ENCODE measurements at places on chromosomes 5 and 9.

GRCh38 chr9:104905931-104906330 is 22.0 kb downstream of the ABCA1 start:
- DNase-seq: no peak

- DNase-seq: no peak
Observed at GRCh38 chr9:21402386-21403251, 6.3 kb upstream of the IFNA8 start.

DNA sequence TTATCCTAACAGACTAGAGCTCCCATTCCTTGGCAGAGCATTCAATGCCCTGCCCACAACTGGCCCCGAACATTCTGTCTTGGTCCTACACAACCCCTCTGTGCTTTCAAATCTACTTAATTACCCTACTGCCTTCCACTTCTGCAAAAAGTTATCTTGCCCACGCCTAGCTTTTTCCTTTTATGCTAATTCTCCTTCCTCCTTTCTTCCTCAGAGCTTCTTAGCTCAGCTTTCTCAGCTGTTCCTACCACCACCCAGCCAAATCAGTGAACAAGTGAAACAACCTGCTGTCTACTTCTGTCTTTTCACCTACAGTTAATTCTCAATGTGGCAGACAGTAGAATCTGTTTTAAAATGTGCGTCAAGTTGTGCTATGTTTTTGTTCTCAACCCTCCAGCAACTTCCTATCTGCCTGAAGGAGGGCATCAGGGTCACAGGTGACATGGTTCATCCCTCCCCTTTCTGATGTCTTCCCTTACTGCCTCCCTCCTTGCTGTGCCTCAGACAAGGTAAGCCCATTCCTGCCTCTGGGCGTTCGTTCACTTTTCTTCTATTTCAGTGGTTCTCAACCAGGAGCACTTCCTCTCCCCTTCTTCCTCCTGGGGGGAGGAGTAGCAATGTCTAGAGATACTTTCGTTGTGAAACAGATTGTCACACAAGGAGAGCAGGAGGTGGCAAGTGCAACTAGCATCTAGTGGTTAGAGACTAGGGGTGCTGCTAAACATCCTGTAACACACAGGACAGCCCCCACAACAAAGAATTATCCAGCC is 1.3 kb upstream of the REEP5 start:
- DNase-seq: no peak

GRCh38 chr9:74817281-74817810 is 70.4 kb downstream of the TRPM6 start:
- no peak for DNase-seq

DNA sequence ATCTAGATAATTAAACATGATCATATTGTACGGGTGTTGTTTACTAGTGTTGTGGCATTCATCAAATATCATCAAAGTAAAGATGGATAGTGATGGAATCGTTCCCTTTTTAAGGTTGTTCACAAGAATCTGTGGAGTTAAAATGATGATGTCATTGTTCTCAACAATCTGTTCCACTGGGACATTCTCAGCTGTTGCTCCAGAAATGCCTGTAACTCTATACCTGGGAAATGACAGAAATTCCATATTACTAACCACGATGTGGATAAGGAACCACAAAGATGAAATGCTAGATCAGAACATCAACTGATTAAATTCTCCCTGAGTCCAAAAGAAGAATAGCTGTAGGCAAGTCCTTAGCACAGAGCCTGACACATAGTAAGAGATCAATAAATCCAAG is 38.0 kb downstream of the RIGI start:
- no peak for DNase-seq

DNA sequence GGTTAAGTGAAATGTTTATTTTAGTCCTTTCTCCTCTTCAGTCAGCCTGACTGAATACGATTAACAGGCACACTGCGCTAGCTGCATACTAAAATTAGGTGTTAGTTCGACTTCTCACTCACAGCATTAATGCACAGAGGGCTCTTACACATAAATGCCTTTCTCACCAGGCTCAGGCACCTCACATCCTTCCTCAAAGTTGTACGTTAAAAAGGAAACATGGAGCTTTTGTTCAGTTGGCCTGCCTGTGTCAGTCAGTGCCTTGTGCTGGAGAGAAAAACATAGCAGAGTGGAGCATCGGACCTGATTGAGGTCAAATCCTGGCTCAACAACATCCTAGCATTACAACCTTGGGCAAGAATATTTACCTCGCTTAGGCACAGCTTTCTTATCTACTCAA is 236.0 kb upstream of the ZNF462 start:
- DNase-seq: no peak

GRCh38 chr5:88770276-88771257 is 112.4 kb downstream of the MEF2C start:
- no peak for DNase-seq

DNA sequence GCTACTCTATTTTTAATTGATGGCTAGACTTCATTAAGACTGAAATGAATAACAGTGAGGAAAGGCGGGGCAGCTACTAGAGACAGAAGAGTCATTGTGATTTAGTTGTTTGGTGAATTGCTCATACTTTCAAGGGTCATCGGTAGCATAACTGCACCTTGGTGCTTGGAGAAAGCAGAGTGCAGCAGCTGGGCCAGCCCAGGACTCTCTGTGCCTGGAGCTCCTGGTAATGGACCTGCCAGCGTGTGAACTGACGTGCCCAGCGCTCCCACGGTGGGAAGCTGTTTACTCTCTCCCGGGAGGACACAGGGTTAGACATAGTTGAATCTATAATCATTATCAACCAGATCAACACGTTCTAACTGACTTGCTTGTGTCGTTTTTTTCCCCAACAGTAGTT is 42.9 kb downstream of the LURAP1L start:
- no peak for DNase-seq

DNA sequence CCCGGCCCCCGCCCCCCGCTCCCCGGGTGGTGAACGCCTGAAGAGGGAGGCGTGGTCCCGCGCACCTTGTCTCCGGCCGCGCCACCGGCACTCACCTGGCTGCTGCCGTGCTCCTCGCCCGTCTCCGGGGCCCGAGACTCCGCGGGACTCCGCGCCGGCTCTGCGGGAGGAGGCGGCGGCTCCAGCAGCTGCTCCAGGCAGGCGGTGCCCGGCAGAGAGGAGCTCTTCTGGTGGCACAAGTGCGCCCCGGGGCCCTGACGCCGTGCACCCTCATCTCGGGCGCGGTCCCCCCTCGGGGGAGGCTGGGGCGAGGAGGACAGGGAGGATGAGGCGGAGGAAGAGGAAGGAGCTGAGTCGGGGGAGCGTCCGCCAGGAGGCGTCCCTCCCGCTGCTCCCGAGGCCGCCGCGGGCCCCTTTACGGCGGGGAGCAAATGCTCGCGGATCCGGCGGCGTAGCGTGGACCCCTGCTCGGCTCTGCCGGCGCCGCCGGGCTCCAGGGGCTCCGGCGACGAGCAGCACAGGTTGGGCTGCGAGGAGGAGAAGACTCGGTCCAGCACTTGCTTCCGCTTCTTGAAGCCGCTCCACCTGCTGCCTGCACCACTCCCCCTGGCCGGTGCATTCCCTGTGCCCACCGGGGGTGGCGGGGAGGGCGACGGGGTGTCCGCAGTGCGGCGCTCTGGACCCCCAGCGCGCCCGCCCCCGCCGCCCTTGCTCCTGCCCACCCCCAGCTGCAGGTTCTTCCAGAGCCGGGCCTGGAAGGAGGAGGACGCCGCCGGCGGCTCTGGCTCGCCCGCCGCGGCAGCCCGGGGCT is 928 bp downstream of the MCTP1 start:
- DNase-seq: no peak

- no peak for DNase-seq
Observed at GRCh38 chr5:45417285-45417998, 278.7 kb downstream of the HCN1 start.

DNA sequence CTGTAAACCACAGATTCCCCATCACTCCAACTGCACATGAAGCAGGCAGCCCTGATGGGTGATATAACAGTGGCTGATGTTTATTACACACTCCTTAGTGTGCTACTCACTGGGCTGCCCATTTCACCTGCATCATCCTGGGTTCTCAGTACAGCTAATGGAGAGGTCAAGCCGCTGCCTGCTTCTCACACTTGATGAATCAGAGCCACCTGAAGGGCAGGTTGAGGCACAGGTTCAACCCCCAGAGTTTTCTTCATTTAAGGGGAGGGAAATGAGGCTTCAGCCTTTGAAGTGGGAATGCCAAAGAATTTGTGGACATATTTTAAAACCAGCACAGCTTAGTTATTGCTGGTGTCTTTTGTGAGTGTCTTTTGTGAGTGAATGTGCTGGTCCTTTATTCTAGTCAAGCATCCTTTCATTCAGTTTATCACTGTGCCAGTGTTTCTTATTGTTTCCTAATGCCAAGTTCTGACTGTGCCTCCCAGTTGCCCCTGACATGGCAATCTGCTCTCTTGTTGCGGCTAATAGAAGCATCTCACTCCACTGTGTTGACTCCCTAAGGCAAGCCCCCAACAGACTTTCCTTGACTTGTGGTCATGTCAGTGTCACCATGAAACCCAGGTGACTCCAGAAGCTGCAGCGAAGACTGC is 109.2 kb downstream of the FBXL7 start:
- no peak for DNase-seq

GRCh38 chr5:94893412-94894135 is 275.1 kb downstream of the SLF1 start:
- DNase-seq: no peak

DNA sequence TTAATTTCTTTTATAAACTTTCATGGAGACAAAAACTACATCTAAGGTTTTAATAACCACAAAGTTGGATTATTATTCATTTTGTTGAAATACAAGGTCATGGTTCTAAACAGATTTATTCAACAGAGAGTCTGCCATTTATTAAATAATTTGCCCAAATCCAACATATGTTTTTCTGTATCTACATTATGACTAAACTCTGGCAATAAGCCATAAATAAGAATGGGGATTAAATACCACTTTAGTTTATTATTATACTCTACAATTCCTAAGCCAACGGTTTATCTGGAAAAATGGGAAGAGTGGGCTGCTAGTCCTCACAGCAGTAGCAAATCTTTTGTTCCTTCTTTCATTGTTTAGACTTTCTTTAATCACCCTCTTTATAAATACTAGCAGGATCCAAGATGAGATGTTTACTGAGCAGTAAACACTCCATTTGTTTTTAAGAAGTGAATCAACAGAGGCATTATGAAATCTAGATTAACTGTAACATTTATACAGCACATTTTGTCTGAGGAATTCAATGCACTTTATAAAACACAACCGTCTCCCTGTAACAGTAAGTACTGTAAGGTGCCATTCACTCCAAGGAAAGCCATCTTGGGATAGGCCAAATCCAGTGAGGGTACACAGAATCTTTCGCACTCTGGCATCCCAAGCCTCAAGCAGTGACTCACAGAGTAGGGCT is 89.7 kb downstream of the DROSHA start:
- DNase-seq: no peak

DNA sequence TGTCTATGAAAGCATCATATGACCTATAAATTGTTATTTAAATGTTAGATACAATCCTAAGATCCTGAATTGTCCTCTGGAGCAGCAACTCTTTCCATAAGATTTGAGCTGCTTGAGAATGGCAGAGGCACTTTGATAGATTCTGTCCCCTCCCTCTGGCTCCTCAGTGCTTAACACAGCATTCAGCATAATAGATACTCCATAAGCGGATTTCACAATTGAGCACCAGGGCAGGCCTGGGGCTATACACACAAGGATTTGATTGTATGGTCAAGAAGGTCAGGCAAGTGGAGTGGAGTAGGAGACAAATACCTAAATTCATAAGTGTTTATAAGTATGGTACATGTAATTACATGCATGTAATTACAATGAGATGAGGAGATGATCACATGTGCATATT is 96.3 kb downstream of the FOXD1 start:
- no peak for DNase-seq

DNA sequence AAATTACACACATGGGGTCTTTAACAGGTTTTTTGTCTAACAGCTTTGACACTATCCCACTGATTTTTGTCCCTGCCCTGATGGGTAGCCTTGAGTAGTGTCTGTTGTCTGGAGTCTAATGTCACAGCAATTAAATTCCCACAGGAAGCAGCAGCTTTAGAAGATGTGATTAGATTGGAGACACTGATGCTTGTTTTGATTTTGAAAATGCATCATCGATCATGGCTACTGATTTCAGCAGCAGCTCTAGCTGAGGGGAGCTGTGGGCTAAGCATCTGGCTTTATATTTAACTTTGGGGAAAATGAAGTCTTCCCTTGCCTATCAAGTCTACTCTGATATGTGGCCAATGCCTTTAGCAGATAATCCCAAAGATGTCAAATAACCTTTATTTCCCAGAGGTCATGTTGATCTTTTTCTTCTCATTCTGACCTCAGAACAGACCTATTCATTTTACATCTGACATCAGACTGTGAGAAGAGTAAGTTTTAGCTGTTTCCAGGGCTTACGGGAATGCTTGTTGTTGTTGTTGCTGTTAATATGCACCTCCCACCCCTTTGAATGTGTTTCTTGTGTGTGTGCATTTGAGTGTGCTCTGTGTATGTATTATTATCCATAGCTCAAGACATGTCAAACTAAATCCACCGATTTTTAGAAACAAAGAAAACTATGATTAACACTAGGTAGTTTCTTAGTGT is 704.9 kb upstream of the NUDT12 start:
- no peak for DNase-seq

DNA sequence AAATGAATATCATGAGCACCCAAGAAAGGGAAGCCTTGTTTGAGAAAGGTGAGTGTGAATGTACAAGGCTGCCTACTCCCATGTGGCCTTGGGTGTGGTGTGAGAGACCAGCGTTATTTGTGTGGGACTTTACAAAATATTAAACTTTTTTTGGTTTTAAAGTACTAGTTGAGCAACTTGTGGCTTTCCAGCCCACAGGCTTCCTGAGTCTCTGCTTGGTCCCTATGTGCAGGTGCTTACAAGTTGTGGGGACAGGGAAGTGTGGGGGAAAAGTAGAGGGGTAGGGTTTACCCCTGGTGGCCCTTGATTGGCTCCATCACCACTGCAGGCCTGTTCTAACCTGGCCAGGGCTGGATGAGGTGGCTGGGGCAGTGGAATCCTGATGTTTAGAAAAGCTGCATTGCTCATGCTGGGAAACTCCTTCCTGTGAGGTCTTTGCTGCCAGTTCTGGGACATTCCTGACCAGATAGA is 19.7 kb downstream of the PTTG1 start:
- no peak for DNase-seq

- no peak for DNase-seq
Observed at GRCh38 chr5:160250826-160251225, 21.5 kb downstream of the FABP6 start.

- DNase-seq: no peak
Observed at GRCh38 chr5:64773533-64773932, 4.8 kb downstream of the CWC27 start.

GRCh38 chr5:447501-447900 is 4.5 kb downstream of the EXOC3 start:
- peak; percentile 54 for DNase-seq

DNA sequence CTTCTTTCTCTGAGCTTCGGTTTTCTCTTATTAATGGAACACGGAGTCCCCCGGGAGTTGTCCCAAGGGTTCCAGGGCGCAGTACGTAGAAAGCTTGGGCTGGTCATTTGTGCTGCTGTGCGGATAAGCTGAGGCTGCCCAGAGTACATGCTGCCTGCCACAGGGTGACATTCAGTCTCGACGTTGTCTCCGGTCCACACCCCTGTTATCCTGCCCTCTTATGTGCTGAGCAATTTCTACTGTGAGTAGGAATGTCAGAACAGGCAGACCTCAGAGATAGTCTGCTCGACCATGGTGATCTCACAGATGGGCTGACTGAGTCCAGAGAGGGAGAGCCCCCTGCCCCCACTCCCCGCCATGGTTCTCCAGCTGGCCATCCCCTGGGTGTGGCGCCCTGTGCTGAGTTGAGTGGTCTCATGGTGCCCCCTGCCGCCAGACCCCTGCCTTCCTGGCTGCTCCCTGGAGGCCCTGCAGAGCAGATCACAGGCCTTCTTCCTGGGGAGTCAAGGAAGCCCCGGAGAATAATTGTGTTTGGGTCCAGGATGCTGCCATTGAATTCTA is 124.0 kb downstream of the RGS3 start:
- DNase-seq: no peak

Data from activated naive CD4-positive, alpha-beta T cell treated with anti-CD3 and anti-CD28 coated beads, Interleukin-2, amount 50 U/mL, for 72 hours (primary cell).